Activated CD4-positive, alpha-beta T cell treated with anti-CD3 and anti-CD28 coated beads, Interleukin-2, amount 10 ng/mL, durations not matched to agents 24 days and 14 days (primary cell): ENCODE measurements at places on chromosomes 2 and 18. TPM values are rescaled to one million over a fixed set of nuclear protein-coding genes. Genes with fewer than 3 reads are reported as not detected.

GRCh38 chr2:111100765-111101162 is 19.9 kb upstream of the BCL2L11 start:
- peak; percentile 69 for DNase-seq

- DNase-seq: no peak
These were observed 262.4 kb upstream of the CCDC68 start for GRCh38 chr18:55221622-55222021.

GRCh38 chr2:145644820-145645302 is 1124.9 kb upstream of the ZEB2 start:
- no peak for DNase-seq

GRCh38 chr2:36839976-36840617 is 126.2 kb downstream of the STRN start:
- no peak for DNase-seq

- DNase-seq: no peak
These were observed 3.8 kb downstream of the SIX2 start for GRCh38 chr2:45005261-45006002.

DNA sequence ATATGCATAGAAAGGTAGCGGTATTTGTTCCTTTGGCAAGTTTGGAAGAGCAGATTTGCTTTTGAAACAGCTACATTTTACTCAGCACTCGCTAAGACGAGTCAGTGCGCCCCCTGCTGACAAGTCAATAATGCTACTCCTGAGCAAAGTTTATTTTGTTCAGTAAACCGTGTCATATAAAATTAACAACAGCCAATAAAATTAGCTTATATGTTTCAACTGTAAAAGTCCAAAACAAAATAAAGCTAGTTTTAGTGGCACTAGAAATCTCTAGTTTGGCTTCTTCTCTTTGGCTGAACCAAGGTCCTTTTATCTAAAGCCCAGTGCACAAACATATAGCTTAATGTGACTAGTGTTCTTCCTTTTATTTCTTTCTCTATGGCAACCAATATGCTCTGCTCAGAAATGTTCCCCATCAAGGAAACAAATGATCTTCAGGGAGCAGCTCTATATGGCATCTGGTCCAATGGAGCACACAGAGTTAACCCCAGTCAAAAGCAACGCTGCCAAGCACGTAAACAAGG is 4.2 kb upstream of the POU3F3 start:
- peak; percentile 88 for DNase-seq

DNA sequence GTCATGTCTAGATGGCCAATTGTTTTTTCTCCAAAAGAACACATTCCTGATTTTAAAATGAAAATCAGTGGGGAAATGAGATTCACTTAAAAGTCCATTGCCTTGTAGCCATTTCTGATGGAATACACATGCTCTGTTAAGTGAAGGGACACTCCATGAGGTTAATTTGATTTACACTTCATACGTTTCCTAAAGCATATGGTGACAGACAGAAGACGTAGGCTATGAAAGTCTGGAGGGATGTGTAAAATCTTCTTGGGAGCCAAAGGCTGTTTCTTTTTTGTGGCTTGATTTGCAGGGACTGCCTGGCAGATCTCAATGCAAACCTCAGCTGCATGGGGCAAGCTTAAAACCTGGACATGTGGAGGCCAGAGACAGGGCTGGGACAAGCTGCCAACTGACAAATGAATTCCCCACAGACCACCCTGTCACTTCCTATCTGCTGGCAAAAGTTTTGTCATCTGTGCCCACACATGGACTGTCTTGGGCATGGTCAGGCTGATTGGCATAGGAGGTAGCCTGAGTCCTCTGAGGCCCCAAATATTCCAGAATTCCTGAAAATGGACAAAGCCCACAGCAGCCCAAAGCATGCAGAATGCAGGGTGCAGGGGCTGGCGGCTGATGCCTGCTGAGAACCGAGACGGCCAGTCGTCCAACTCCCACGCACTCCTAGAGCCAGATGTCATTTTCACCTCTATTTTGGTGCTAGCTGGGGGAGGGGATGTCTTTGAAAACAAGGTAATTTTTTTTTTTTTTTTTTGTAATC is 73.9 kb downstream of the SDC1 start:
- DNase-seq: no peak

GRCh38 chr18:3874581-3874980 is 424.6 kb downstream of the TGIF1 start:
- no peak for DNase-seq

DNA sequence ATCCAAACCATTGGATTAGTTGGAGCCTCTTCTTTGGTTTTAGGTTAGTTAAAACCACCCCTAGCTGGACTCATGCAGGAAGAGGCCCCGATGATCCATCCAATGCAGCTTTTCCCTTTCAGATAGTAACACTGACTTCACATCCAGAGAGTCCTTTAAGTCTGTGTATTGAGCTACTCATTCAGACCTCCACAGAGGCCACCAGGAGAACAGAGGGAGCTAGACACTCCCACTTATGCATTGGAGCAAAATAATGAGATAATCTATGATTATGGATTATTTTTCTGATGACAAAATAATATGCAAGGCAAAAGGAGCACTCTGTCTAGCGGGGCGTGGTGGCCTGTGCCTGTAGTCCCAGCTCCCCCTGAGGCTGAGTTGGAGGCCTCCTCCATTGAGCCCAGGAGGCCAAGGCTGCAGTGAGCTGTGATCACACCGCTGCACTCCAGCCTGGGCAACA is 1.6 kb upstream of the ROCK2 start:
- no peak for DNase-seq

Gene BIN1
- total RNA-seq: 38.3 and 39.7 TPM in 2 replicates

Gene ATOH8
- 0.19 TPM in 1 of 2 replicates, not detected in the other for total RNA-seq

Gene RGPD3
- 0.21 TPM in 2 replicates for total RNA-seq

Gene NIF3L1
- 30.7 and 33.4 TPM in 2 replicates for total RNA-seq

Gene ACADL
- total RNA-seq: not detected in 2 replicates

Gene HTR2B
- 0.09 TPM in 1 of 2 replicates, not detected in the other for total RNA-seq
